Activated T-cell treated with anti-CD3 and anti-CD28 coated beads, Interleukin-2, amount 50 U/mL, for 72 hours (primary cell): ENCODE measurements at places on chromosomes 16 and 17.

- no peak for DNase-seq
Measured at GRCh38 chr16:2482708-2483534, 8.0 kb downstream of the TBC1D24 start.

DNA sequence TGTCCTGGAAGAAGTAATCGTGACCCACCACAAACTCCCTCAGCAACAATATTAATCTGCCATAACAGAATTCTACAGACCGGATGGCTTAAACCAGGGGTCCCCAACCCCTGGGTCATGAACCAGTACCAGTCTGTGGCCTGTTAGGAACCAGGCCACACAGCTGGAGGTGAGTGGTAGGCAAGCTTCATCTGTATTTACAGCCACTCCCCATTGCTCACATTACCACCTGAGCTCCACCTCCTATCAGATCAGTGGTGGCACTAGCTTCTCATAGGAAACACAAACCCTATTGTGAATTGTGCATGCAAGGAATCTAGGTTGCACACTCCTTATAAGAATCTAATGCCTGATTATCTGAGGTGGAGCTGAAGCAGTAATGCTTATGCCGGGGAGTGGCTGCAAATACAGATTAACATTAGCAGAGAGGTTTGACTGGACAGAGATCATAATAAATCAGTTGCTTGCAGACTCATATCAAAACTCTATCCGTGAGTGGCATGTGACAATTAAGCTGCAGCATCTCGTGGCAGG is 74.5 kb downstream of the NOG start:
- no peak for DNase-seq

DNA sequence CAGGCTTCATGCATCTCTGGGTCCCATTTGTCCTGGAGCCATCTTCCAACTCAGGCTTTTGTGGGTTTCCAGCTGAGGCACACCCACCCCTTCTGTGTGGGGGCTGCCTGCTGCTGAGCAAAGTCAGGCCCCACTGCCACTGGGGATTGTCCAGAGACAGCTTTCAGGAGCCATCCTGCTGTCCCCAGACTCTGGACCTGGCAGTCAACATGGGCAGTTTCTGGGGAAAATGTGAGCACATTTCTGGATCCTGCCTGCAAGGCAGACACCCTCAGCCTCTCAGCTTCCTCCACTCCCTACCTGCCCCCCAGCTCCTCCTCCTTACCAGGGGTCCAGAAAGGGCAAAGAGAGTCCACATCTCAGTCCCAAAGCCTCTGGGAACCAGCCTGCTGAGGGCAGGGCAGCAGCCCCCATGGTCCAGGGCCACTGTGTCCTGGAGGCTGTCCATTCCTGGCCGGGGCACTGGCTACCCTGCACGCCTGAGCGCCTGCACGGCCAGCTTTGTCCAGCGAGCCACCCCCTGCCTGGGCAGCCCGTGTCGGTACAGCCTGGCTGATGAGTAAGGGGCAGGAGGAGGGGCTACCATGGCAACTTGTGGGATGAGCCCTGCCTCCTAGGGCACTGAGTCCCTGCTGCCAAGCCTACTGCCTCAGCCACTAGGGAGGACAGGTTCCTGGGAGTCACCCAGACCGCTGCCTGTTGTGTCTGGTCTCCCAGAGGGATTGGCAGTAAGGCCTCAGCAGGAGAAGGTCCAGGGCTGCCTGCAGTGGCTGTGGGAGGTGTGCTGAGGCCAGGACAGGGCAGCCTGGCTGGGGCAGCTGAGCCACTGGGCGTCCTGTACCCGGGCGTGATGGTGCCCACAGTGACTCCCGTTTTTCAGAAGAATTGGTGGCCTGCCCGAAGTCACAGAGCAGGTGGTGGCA is at the start of gene SLC47A2:
Gene SLC47A2 (minus strand): TSS at position 477 of the 923 bp plus-strand sequence. CDS start 29 bp downstream, at position 448.
- DNase-seq, result no peak

DNA sequence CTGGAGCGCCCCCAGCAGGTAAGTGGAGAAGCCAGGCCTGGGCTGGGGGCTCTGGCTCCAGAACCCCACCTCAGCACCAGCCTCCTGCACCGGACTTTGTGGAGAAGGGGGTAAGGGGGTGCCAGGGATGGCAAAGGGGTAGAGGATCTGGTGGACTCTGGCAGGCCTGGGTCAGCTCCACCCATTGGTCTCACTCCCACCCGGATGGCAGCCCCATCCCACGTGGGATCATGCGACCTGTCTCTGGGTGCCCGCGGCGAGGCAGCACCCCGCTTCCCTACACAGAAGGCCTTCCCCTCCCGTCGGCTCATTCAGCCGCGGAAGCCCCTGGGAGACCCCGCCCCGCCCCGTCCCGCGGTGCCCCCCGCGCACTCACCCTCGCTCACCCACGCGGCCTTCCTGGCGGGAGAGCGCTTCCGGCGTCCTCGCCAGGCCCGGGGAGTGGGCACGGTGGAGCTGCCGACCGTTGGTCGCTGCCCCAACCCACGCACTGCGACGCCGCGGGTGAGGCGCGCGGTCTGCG is 498 bp upstream of the PLEKHG4 start:
- DNase-seq, result no peak

GRCh38 chr17:49692751-49693150 is 14.9 kb upstream of the SPOP start:
- DNase-seq, result no peak
